GM12864 (cell line): ENCODE measurements at places on chromosomes 2 and 18.

GRCh38 chr2:80351231-80351630 lies 46.7 kb upstream of the LRRTM1 start:
- no peak for DNase-seq

DNA sequence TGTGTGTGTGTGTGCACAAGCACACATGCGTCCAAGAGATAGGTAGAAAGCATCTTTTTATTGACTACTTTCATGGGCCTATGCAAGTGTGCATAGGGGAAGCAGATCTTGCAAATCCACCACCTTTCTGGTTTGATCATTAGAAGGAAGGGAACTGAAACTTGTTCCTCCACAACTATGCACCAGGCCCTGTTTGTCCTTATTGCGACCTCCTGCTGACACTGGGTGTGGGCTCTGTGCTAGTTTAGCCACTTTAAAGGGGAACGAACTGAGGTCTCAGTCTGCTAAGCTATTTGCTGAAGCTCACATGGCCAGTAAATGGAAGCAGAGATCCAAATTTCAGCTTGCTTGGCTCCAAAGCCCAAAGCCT lies 32.1 kb upstream of the INSIG2 start:
- peak; percentile 84 for DNase-seq

DNA sequence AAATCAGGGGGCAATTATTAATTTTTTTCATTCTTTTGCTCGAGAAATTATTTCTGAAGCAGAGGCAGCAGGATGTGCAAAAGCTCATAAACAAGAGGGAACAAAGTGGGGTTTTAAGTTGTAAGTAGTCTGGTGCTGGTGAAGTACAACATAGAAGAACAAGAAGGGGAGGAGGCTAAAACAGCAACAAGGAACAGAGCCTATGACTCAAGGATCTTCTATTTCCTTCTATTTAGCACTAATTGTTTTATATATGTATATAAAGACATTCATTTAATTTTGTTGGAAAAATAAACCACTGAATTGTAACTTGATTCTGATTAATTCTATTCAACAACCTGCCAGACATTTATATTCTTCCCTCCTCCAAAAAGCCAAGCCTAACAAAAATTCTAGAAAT lies 35.0 kb downstream of the YES1 start:
- no peak for DNase-seq

DNA sequence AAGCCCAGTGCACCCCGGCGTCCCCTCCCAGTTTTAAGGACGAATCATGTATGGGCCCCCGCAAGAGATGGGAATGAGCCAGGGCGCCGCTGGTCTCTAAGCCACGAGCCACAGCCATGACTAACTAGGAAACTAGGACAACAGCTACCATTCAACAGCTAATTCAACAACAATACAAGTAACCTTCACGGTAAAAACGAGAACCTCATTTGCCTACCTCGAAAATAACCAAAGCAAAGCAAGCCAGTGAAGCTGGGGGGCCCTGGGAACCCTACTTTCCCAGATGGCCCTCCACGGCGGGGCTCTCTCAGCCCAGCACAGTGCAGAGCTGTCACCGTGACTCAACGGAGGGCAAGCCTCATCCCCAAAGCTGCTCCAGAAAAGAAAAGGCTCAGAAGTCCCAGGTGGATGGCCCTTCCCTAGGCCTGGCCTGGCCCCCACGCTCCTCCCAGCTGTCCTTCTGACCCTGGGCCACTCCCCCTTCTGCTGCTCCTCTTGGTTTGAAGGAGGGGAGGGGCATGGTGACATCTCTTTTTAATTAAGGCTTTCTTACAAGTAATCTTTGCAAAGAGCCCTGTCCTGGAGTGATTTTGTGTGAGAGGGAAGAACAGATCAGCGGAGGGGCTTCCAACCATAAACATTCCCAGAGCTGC lies 126.3 kb downstream of the HDAC4 start:
- DNase-seq, result no peak

DNA sequence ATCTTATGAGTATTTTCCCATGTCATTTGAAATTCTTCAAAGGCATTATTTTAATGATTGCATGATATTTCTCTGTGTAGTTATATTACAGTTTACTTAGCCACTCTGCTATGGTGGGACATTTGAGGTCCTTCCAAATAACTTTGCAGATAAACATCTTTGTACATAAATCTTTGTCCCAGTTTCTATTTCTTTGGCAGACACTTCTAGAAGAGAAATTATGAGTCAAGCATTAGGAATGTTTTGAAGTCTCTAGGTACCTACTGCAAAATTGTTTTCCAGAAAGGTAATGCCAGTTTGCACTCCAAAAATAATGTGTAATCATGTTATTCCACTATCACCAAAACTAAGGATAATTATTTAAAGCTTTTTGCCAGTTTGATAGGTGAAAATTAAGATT lies 149.7 kb downstream of the EN1 start:
- DNase-seq, result no peak

GRCh38 chr2:37630301-37630700 lies 41.1 kb downstream of the CDC42EP3 start:
- DNase-seq, result no peak

GRCh38 chr2:217870528-217871011 lies 132.2 kb downstream of the TNS1 start:
- DNase-seq, result no peak

- DNase-seq, result no peak
Measured at GRCh38 chr18:80250740-80251364, 3.5 kb upstream of the PARD6G start.

- no peak for DNase-seq
Measured at GRCh38 chr18:59657012-59657411, 40.2 kb downstream of the CCBE1 start.

- no peak for DNase-seq
Measured at GRCh38 chr2:37753758-37754157, 82.3 kb upstream of the CDC42EP3 start.

DNA sequence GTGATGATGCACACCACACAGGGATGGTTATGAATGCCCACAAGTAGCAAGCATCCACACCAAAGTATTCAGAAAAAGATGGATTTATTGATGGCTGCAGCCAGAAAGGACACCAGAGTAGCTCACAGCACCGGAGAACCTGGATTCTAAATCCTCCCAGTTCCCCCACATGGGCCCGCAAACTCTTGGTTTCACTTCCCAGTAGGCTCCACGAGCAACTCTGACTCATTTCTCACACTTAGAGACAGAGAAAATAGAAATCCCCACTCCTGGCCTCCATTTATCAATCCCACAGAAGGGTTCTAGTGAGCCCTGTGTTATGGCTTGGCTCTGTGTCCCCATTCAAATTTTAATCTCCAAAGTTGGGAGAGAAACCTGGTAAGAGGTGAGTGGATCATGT lies 426.7 kb upstream of the MYT1L start:
- DNase-seq, result peak; percentile 13

DNA sequence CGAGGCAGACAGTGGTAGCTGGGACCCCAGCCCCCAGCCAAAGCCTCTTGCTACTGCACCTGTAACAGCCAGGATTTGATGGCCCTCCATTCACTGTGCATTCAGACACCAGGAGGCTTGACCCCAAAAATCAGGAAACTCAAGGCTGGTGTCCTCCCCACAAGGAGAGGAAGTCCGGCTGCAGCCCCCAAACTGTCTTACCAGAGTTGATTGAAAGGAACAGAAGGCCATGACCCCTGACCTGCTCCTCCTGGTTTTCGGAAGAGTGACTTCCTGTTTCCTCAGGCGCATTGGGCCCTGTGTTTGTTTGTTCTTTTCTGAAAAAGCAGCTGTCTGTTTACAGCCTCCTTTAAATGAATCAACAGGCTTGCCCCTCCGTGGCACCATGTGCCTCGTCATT lies 111.6 kb downstream of the RNF144A start:
- no peak for DNase-seq

DNA sequence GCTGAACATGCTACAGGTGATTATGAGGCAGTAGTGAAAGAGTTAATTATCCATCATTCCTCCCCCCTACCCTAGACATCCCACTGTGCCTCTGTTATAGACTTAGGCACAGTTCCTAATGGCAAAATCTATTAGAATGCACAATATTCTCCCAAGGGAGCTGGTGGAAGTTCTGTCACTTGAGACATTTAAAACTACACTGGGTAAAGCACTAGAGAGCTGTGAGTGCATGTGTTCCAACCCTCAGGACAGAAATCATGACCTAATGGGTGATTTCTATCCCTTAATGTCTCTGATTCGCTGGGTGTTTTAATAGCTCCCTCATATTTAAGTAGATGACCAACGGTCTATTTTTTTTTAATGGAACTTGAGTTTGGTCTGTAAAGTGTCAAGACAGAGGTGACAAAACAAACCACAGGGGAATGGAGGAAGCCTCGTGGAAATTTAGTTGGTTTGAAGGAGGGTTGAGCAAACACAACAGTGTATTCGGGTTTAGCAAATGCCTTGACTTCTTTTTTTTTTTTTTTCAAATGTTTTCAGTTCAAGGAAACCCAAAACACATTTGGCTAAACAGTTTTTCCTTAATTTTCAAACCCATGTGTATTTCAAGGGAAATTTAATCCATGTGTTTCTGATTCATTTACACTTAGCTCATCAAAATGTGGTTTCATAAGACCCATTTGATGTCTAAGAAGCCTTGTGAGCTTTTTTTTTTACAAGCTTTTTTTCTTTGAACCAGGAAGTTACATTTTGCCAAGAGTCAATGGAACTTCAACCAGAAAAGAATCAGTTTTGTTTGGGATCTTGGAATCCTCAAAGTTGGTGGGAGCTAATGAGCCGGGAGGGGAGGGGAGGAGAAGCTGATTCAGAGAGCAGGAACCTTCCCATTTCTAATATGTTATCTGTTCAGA lies 665.1 kb upstream of the ZEB2 start:
- DNase-seq, result no peak

GRCh38 chr2:71610671-71611070 lies 157.3 kb downstream of the DYSF start:
- no peak for DNase-seq

GRCh38 chr18:8835521-8835953 lies 130.2 kb downstream of the MTCL1 start:
- no peak for DNase-seq

GRCh38 chr2:222797261-222797660 lies 63.6 kb upstream of the ACSL3 start:
- DNase-seq, result no peak

GRCh38 chr2:203584784-203585183 lies 49.7 kb upstream of the RAPH1 start:
- no peak for DNase-seq

DNA sequence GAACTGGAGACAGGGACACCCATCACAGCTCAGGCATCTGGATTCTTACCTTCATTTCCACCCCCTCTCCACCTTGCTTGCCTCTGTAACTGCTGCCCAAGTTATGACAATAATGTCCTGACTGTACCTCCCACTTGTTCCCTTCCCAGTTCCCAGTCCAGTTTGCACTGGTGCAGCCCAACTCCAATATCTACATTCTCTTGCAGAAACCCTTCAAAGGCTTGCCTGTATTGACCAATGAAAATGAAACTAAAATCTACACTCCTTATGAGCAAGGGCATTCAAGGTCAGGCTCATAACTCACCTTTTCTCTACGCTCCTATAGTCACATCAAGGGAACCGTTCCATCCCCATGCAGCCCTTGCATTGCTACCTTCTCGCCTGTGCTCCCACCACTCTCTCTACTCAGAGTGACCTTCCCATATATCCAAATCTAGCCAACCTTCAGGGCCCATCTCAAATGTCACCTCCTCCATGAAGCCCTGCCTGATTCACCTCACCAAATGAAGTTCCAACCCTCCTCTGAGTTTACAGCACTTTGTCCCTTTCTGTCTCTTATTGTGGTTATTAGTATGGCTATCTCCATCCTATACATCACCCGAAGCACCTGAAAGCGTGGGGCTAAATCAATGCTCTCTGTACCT lies 219.0 kb downstream of the ALPK2 start:
- no peak for DNase-seq

GRCh38 chr2:216104691-216105090 lies 4.5 kb upstream of the XRCC5 start:
- DNase-seq, result no peak

- no peak for DNase-seq
Measured at GRCh38 chr2:237196866-237197618, 111.4 kb downstream of the COPS8 start.

GRCh38 chr2:5657231-5657630 lies 35.0 kb upstream of the SOX11 start:
- DNase-seq, result no peak

GRCh38 chr2:232353660-232354059 lies 24.9 kb upstream of the ALPP start:
- no peak for DNase-seq

DNA sequence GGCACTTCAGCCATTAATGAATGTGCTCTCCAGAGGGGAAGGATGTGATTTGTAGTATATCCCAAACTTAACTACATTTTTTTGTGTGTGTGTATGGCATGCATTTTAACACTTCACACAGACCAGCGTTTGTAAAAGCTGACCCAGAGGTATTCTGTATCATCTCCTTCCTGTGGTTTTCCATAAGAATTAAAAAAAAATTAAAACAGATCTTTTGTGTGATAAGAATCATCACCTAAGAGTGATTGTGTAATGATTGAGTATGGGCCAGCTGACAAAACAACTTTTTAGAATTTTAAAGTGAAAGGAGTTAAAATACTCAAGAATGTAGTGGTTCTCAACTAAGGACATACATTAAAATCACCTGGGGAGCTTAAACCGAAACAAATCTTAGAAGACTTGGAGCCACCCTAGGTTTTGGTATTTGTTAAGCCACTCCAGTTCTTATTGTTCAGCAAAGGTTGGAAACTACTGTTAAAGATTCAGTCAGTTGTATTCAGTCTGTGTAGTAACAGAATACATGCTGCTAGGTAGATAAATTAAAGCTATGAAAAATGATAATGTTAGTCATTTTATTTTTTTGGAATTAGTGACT lies 120.1 kb downstream of the HAUS1 start:
- DNase-seq, result no peak

DNA sequence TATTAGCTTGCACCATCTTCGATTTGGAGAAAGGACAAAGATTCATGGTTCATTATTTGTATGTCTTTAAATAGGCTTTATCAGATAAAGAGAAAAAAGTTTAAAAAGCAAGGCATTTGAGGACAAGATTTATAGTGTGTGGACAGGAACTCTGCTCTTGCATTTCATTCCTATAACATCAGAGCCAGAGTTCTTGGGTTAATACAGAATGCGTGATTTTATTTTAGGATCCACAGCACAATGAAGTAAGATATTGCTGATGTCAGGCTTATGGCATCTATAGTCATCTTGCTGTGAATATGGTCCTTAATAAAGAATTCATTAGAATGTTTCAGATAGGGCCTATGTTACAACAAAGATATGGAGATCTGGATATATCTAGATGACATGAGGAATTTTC lies 19.7 kb downstream of the RASGRP3 start:
- DNase-seq, result no peak

GRCh38 chr2:2708575-2709430 lies 377.7 kb upstream of the MYT1L start:
- no peak for DNase-seq

- no peak for DNase-seq
Measured at GRCh38 chr2:123415678-123416077, 609.4 kb upstream of the CNTNAP5 start.
